Vagina (tissue), 2 donors: ENCODE measurements at places on chromosomes 16 and 17. TPM values are rescaled to one million over a fixed set of nuclear protein-coding genes. Genes with fewer than 3 reads are reported as not detected.

- no peak for DNase-seq
These were observed 29.7 kb downstream of the FAM222B start for GRCh38 chr17:28812748-28813377.

DNA sequence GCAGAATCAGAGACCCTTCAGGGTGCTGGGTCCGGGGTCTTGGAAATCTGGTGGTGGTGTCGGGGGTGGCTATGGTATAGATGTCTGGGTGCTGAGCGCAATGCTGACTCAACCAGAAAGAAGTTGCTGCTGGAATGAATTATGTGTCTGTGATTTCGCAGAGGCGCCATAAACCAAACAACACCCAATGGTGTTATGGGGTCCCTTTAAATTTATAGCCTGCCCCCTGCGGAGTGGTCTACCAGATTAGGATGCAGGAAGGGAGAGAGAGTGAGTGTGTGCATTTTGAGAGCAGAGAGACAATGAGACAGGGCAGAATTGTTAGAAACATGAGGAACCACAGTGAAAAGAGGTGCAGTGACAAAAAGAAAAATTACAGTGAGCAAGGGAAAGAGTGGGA lies 100.7 kb upstream of the CDH11 start:
- DNase-seq: no peak

DNA sequence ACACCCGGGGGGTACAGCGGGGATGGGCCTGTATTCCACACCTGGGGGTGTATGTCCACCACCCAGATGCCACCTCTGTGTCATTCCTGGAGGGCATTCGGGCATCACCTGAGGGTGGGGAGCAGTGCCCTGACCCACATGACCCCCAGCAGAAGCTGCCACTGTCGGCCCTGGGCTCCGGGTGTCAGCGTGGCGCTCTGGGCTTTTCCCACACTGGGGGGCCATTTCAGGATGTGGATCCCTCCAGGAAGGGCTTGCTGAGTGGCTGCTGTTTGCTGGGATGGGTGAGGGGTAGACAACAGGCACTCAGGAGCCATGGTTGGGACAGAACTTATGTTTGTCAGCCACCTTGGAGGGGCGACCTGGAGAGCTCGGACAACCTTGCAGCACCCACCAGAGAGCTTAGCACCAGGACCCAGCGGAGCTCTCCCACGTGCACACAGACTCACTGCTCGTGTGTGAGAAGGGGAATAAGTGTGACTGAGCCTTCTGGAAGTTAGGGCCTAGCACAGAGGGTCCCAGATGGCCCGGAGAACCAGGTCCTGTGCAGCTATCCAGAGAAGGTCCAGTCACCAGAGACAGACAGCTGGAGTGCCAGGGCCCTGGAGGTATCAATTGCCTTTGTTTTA lies 102.7 kb downstream of the METRNL start:
- peak; percentile 72 for DNase-seq

DNA sequence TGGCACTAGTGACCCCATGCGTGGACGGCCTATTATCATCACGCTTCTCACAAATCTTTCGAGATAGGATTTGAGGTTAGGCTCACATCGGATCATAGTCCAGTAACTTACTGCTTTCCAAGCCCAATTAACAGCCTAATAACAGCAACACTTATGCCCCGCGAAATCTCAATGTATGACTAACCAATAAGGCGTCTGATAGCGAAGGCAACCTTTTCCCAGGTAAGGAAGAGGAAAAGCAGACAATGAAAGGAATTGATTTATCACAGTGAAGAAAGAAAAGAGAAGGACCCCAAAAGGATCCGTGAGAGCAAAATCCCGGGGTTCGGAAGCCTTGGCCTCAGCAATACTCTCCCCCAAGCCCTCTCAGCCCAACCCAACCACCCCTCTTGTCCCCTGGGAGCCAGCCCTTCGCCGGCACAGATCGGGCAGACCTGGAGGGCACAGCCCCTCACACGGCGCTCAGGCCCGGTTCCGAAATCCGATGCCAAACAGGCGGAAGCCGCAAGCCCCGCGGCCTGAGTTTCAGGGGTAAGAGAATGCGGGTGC lies 534 bp downstream of the GPATCH8 start:
- no peak for DNase-seq

GRCh38 chr17:32692179-32692578 lies 184.7 kb downstream of the MYO1D start:
- no peak for DNase-seq

DNA sequence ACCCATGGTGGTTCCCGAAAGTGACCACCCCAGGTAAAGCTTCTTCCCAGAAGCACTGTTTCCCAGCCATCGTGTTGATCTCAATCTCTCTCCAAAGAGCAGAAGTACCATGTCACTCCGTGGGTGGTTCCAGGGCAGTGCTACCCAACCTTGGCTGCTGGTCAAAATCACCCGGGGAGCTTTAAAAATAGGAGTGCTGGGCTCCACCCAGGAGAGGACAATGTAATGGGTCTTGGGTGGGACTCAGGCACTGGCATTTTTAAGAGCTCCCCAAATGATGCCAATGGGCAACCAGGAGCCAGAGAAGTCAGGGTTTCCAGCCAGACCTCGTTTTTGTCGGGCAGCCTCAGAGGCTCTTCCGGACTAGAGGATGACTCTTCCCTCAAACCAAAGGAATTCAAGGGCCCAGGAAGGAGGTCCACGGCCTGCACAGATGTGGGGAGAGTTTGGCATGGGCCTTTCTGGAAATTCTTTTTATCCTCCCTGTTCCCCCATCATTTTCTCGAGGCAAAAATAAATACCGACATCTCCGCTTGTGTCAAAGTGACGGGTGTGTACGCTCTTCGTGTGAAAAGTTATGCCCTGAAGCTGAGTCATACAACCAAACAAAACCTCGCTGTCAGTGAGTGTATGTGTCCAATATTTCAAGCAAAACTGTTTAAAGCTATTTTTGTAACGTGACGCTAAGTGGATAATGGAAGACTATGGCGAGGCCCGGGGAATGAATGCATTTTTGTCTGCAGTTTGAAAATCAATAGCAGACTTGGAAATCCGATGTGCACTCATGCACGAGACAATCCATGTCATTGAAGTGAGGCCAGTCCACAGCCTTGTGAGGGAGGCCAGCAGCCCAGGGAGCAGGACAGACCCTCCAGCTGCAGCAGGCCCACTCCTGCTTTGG lies 364.1 kb downstream of the FOXL1 start:
- no peak for DNase-seq

DNA sequence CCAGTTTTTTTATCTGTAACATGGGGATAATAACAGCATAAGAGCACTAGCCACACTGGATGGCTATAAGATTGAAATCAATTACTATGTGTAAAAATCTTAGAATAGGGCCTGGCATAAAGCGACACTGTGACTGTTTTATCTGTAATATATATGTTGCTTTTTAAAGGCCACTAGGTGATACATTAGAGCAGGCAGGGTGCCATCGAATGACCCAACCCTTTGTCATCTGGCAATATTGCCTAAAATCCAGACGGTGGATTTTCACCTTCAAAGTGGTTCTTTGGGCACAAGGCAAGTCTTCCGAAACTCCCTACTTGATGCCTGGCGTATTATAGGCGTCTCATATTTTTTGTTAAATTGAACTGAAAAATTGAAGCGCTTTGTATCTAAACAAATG lies 69.1 kb downstream of the PRKCA start:
- DNase-seq: no peak

DNA sequence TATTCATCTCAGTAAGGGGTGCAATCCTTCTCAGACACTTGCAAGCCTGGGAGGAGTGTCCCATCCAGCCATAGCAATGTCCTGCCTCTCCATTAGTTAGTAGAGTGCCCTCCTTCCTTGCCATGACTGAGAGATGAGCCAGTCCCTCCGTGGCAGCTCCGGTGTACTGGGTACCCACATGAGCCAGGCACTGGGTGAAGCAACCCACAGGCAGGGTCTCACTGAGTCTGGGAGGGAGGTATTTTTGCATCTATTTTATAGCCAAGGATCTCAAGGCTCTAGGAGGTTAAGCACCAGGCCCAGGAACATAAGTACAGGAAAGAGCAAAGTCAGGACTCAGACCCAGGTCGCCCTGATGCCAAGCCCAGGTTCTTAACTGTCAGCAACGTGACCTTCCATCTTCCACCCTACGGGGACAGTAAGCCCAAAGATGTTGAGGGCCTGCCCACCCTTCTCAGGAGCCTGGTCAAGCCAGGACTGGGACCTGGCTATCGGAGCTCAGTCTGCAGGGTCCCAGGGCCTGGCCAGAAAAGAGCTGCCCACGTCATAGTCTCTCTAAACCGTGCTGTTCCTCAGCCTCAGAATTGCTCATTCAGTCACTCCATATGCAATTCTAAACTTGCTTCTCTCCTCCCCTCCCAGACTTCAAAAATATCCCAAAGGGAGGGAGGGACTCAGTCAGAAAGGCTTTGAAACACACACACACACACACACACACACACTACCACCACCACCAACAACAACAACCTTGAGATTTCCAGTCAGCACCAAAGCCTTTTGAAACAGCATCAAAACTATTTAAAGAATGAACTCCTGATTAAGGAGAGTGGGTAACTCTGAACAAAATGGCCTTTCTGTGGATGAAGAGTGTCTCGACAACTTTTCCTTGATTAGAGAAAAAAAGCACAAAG lies 16.6 kb downstream of the NOS2 start:
- no peak for DNase-seq

DNA sequence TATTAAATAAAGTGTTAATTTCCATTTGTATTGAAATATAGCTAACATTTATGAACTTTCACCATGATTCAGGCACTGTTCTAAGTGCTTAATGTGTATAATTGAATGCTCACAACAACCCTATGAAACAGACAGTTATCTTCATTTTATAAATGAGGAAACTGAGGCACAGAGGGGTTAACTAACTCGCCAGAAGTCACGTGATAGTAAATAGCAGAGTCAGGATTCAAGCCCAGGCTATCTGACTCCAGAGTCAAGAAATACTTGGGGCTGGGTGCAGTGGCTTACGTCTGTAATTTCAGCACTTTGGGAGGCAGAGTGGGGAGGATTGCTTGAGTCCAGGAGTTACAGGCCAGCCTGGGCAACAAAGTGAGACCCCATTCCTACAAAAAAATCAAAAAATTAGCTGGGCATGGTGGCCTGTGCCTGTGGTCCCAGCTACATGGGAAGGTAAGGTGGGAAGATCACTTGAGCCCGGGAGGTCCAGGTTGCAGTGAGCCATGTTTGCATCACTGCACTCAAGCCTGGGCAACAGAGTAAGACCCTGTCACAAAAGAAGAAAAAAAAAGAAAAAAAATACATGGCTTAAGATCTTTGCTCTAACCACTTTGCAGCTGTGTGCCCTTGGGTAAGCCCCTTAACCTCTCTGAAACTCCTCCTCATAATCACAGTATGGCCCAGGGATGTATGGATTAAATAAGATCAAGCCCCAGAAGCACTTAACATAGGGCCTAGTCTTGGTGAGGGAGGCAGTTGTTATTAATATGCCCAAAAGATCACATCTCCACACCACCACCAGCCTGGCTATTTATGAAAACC lies 29.0 kb downstream of the WSB1 start:
- no peak for DNase-seq

DNA sequence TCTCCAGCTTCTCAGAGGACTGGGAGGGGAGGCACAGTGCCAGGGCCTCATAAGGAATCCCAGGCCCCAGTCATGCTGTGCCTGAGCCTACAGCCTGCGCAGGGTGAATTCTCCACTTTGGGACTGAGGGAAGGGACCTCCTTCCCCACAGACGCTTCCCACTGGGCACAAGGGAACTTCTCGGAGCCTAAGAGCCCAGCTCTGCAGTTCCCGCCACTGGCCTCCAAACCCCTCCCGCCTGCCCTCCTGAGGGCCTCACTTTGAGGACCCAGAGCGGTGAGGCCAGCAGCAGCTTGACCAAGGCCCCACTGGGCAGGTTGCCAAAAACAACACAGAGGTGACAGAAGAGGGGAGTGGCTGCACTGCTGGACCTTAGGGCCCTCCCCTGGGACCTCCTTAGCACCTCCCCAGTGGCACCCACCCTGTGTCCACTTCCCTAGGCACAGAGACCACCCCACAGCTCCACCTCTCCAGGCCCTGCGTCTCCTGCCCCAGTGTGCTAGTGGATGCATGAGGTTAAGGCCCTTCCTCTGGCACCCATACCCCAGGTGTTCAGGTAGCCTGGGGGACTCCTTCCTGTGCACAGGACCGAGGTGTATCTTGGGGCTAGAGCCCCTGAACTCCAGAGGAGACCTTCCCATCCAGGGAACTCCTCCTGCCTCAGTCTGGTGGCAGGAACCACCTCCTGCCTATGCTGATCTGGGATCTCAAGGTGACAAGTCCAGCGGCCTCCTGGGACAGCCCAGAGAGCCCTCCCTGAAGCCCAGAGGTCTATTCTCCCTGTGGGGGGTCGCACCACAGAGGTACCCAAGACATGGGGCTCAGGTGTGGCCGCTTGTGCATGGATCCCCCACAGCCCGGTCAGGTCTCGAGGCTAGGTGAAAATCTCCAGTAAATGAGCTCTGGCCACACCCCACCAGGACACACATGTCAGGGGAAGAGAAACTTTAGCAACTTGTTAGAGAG lies 3.4 kb downstream of the CASKIN2 start:
- no peak for DNase-seq

- DNase-seq: no peak
These were observed 72.7 kb downstream of the NT5M start for GRCh38 chr17:17375841-17376240.

GRCh38 chr16:24052329-24053098 lies 203.6 kb upstream of the CACNG3 start:
- no peak for DNase-seq

- DNase-seq: no peak
These were observed 3.6 kb downstream of the TP53I13 start for GRCh38 chr17:29571883-29572681.

- no peak for DNase-seq
These were observed 190.6 kb upstream of the HS3ST3A1 start for GRCh38 chr17:13792314-13792713.

DNA sequence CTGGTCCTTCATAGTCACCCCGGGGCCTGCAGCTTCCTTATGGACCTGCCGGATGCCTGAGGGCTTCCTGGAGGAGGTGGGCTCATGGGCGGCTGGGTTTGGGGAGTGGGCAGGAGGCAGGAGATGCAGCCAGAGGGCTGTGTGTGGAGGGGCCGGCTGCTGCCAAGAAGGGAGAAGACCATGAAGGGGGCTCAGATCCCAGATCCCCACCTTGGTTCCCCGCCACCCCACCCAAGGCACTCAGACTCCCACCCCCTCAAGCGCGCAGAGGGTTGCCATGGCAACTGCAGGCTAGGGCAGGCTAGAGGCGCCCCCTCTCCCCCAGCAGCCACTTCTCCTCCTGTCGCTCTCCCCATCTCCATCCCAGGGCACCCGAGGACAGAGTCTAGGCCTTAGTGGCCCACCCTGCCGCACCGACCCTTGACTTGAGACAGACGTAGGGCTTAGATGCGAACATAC lies 104.5 kb downstream of the CRLF3 start:
- DNase-seq: peak; percentile 54

DNA sequence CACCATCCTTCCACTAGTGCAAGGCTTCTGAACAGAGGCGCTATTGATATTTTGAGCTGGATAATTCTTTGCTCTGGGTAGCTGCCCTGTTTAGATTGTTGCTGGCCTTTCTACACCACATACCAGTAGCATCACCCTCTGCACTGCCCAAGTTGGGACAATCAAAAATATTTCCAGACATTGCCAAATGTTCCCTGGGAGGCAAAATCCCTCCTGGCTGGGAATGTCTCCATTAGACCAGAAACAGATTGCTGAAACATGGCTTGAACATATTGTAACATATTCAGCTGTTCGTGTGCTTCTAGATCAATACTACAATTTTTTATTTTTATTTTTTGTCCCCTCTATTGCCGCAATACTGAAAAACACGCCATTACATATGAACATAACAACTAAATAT lies 174.6 kb downstream of the ABCA8 start:
- no peak for DNase-seq

The ZSCAN32 gene
- total RNA-seq: 19.6 TPM

The ASPHD1 gene
- total RNA-seq: not detected

The SOX15 gene
- total RNA-seq: 44.4 TPM

The SPNS2 gene
- 79.3 TPM for total RNA-seq

The ITGAX gene
- 4.4 TPM for total RNA-seq

The LGALS9B gene
- total RNA-seq: 0.98 TPM
